ENCODE measurements at places on chromosomes 2 and 18.
A peak's percentile ranks its signal among the peaks of the same experiment; 100 is the strongest.

GRCh38 chr2:144479659-144480058 lies 40.3 kb downstream of the ZEB2 start:
- DNase-seq, result no peak

DNA sequence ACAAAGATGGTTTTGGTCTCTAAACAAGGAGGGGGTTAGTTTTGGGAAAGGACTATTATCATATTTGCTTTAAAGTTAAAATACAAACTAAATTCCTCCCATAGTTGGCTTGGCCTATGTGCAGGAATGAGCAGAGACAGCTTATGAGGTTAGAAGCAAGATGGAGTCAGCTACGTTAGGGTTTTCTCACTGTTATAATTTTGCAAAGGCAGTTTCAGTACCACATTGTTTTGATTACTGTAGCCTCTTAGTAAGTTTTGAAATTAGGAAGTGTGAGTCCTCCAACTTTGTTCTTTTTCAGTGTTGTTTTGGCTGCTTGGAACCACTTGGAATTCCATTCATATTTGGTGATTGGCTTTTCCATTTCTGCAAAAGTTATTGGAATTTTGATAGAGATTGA lies 23.4 kb downstream of the LCLAT1 start:
- DNase-seq, result no peak

DNA sequence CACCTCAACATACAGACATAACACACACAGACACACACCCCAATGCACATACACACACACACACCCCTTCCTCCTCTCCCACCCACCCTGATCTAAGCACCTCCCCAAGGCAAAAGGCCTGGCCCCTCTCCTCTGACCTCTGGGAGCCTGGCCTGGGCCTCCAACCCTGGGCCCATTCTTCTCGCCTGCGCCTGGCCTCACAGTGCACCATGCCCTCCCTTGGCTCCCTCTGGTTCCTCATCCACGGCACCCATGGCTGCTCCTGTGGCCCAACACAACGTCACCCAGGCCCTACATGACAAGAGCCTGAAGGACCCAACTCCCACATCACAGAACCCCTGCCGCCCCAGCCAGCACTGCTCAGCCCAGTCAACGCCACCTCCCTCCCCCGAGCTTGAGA lies 281.3 kb downstream of the CELF4 start:
- DNase-seq, result no peak

GRCh38 chr2:67448648-67449047 lies 51.5 kb downstream of the ETAA1 start:
- DNase-seq, result no peak

- DNase-seq, result no peak
Observed at GRCh38 chr2:146321175-146321574, 1523.7 kb upstream of the ACVR2A start.

DNA sequence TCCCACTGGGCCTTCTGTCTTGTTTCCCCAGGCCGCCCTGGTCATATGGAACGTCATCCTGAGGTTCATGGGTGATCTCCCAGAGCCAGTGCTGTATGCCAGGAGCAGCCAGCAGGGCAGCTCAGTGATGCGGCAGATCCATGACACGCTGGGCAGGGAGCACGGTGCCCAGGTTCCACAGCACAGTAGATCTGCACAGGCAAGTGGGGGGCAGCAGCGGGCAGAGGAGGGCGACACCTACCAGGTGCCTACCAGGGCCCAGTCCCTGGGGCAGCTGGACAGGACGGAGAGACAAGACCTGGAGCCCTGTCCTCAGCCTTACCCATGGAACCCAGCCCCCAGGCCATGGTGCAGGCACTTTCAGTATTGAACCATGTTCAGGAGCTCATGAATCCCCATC lies 36.1 kb upstream of the GPR17 start:
- DNase-seq, result no peak

DNA sequence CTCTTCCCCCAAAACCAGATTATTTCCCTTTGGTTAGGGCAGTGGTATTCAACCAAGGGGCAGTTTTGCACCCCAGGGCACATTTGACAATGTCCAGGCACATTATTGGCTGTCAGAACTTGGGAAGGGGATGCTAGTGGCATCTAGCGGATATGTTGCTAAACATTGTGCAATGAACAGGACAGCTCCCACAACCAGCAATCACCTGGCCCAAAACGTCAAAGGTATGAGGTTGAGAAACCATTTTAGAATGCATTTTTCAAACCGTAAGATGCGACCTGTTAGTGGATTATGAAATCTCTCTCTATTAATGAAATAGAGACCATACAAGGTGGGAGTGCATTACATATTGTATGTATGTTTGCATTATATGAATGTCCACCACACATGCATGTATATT lies 54.2 kb downstream of the CD8B2 start:
- no peak for DNase-seq

- no peak for DNase-seq
Observed at GRCh38 chr18:76488190-76488589, 6.9 kb downstream of the ZNF516 start.

DNA sequence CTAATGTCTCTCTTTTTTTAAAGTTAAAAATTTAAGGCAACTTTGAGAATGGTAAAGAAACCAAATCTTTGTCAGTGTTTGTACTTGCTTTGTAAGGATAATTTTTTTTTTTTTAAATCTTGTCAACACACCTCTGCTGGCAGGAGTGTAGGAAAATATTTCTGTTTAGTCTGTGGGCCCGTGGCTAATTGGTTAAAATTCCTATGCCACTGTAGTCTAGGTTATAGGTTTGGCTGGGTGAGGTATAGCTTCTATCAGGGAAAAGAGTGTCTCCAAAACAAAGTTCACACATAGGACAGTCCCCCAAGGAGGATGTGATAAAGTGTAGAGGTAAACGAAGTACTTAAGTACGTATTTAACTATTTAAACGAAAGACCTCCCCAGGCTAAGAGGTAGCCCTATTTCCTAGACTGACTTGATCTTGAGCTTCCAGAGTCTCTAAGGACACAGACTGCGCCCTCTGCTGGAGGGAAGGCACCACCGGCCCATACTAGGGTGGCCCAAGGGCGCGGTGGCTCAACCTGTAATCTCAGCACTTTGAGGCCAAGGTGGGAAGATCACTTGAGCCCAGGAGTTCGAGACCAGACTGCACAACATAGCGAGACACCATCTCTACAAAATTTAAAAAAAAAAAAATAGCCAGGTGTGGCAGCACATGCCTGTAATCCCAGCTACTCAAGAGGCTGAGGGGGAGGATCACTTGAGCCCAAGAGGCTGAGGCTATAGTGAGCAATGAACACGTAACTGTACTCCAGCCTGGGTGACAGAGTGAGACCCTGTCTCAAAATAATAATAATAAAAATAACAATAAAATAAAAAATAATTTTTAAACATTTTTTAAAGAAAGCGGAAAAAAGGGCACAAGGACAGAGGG lies 8.9 kb downstream of the TEX44 start:
- DNase-seq, result peak; percentile 79

DNA sequence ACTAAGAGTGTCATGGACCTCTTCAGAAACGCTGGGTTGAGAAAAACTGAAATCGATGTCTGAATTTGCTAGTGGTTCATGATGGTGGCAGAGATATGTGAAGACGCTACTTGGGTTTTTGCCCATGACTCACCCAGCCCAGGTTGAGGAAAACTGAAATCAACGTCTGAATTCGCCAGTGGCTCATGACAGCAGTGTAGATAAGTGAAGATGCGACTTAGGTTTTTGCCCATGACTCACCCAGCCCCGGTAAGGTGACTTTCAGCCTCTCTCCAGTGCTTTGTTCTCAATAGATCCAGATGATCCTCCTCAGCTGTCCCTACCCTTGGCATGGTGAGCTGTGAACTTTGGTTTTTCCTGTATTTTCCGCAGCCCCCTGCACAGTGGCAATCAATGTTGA lies 105.3 kb upstream of the SIX3 start:
- no peak for DNase-seq

DNA sequence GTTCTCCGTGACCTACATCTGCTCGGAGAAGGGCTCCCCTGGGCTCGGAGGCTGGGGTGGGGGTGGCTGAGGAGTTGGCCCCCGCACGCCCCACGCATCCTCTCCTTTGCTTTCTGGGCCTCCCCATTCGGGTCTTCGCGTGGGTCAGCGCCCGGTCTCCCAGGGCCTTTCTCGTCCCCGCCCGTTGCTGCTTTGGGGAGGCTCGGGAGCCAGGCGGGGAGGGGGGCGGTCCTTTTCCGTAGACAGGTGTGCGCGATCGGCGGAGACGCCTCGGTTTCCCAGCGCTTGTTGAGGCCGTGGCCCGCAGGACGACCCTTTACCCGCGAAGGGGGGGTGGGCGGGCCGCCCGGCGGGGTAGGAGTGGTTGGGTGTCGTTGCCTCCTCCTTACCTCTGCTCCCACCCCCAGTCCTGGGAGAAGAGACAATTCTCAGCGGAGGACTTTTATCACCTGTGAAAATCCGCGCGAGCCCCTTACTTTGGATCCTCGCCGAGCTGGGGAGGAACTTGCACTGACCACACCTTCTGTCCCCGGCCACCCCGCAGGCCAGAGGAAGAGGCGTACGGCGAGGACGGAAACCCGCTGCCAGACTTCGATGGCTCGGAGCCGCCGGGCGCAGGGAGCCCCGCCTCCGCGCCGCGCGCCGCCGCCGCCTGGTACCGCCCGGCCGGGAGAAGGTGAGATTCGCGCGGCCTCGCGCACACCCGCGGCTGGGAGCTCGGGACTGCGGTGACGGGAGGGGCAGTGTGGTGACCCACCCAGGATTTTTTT lies 2.6 kb downstream of the ADCYAP1 start:
- no peak for DNase-seq

DNA sequence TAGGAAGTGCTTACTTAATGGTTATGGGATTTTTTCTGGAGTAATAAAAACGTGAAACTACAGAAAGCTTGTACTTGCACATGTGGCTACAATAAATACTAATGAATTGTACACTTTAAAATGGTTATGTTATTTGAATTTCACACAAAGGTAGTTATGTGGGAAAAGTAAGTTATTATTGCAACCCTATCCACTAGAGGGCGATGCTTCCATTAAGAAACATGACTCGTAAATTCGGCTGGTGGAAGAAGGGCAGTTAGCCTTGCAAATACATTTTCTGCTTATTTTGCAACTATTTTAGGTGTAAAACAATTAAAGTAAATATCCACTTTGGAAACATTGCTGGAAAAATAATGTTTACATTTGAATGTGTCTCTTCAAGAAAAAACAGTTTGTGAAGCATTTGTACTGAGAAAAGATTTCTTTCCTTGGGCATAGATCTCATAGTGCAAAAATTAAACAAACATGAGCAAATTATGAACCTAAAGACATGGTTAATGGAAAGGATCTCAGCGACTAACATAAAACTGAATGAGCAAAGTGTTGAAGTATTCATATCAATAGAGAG lies 68.1 kb upstream of the CSRNP3 start:
- peak; percentile 58 for DNase-seq

DNA sequence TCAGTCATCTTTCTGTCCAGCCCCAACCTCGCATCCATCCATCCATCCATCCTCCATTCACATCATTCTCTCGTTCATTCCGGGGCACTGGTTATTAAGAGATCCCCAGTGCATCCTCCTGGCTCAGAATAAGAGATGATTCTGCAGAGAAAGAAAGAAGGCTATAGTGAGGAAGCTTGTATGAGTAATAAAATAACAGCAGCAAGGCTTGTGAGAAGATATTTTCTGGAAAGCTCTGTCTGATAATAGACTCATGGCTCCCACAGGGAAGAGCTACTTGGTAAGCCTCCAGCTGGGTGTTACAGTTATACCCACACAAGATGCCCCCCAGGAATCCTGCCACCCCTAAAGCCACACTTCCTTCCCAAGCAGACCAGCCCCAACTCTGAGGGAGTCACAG lies 143.2 kb downstream of the MTCL1 start:
- no peak for DNase-seq

- no peak for DNase-seq
Observed at GRCh38 chr2:85994421-85994777, 105.6 kb upstream of the ST3GAL5 start.

- DNase-seq, result no peak
Observed at GRCh38 chr2:175576875-175577274, 395.4 kb upstream of the ATP5MC3 start.

- no peak for DNase-seq
Observed at GRCh38 chr2:109032229-109032820, 43.3 kb upstream of the EDAR start.

GRCh38 chr2:189574793-189575475 lies 5.7 kb downstream of the SLC40A1 start:
- no peak for DNase-seq

- no peak for DNase-seq
Observed at GRCh38 chr2:43792653-43793052, 18.8 kb downstream of the DYNC2LI1 start.

GRCh38 chr2:54360055-54360792 lies 95.9 kb upstream of the SPTBN1 start:
- DNase-seq, result no peak

GRCh38 chr2:102801098-102801718 lies 39.4 kb downstream of the TMEM182 start:
- no peak for DNase-seq

Measured in NCI-H460 (cell line).